ENCODE measurements at places on chromosomes 2 and 18.

DNA sequence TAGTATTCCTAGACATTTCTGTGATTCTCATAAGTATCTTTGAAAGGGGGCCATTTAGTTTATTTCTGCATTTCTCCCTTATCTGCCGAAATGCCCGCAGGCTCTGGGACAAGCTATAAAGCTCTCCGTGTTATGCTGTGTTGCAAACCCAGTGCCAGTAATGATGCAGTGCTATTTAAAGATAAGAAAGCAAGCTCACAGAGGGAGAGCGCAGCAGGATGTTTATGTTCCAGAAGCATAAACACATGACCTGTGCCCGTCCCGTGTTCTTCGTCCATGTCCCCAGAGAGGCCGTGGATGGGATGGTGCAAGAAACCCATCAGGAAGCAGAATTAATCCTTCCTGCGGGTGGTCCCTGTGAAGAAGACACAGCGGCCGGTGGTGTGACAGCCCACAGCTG lies 99.4 kb downstream of the NEDD4L start:
- DNase-seq = no peak

- DNase-seq = no peak
Observed at GRCh38 chr2:214450118-214450894, 39.5 kb downstream of the VWC2L start.

GRCh38 chr18:49572611-49573345 lies 10.9 kb downstream of the LIPG start:
- no peak for DNase-seq

DNA sequence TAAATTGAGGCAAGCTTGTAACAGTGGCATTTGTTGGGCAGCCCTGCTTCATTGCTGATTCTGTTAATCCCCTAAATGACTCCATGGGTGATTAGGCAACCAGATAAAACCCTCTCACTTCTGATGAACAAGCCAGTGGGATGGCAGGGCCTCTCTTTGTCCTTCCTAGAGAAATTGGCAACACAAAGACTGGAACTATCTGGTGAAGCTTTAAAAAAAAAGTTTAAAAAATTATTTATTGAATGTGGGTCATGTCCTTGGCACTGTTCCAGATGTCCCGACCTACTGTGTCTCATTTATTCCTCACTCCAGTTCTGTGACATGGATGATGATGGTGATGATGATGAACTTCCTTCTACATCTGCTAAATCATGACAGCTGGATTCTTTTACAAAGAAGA lies 30.8 kb downstream of the NRP2 start:
- DNase-seq = no peak

- DNase-seq = no peak
Observed at GRCh38 chr2:110864731-110865130, 132.4 kb downstream of the ACOXL start.

GRCh38 chr2:231361701-231362554 lies 33.6 kb upstream of the B3GNT7 start:
- no peak for DNase-seq

DNA sequence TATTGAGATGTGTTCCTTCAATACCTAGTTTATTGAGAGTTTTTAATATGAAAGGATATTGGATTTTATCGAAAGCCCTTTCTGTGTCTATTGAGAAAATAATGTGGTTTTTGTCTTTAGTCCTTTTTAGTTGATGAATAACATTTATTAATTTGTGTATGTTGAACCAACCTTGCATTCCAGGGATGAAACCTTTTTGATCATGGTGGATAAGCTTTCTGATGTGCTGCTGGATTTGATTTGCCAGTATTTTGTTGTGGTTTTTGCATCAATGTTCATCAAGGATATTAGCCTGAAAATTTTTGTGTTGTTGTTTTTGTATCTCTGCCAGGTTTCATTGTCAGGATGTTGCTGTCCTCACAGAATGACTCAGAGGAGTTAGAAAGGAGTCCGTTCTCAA lies 1710.4 kb downstream of the SUCLG1 start:
- no peak for DNase-seq

GRCh38 chr2:160584972-160585494 lies 91.4 kb upstream of the RBMS1 start:
- DNase-seq = no peak

DNA sequence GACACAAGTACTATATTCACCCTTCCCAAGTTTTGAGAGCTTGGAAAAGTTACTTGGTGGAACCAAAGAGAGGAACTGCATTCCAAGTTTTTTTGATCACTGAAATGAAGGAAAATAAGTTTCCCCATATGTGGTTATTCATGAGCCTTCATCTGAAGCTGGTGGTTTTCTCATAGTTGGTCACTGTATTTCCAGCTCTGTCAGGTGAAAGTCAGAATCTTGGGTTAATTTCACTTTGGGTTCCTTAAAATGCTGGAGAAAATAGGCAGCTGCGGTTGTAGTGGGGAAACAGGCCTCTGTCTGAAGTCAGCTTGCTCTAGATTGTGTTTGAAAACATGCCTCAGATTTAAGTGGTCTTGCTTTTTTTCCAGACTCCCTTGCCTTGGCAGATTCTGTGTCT lies 200.5 kb downstream of the HRH4 start:
- no peak for DNase-seq

- no peak for DNase-seq
Observed at GRCh38 chr2:98704499-98705332, 26.2 kb downstream of the MGAT4A start.

GRCh38 chr2:84904717-84905174 lies 710 bp upstream of the TMSB10 start:
- peak; percentile 78 for DNase-seq

DNA sequence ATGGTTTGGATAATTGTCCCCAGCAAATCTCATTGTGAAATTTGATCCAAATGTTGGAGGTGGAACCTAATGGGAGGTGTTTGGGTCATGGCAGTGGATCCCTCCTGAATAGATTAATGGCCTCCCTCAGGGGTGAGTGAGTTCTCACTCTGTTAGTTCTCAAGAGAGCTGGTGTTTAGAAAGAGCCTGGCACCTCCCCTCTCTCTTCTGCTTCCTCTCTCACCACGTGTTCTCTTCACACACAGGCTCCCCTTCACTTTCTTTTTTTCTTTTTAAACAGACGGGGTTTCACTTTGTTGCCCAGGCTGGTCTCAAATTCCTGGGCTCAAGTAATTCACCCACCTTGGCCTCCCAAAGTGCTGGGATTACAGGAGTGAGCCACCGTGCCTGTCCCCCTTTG lies 111.6 kb upstream of the LTBP1 start:
- no peak for DNase-seq

GRCh38 chr2:70994009-70994698 lies 519 bp downstream of the TEX261 start:
- peak; percentile 67 for DNase-seq

DNA sequence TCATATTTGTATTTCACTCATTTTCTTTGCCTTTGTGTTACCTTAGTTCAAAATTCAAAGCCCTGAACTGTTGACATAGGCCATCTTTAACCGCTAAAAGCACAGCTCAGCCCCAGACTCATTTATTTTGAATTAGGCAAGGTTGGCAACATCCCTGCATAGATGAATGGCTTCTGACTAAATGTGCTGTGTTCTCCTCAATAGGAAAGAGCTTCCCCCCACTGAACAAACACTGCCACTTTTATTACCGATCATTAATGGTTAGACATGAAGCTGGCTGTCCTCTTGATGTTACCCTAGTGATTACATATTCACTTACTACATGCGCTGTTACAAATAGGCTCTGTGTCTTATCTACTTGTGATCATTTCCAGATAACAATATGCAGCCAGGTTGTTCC lies 170.7 kb downstream of the ADCYAP1 start:
- no peak for DNase-seq

- no peak for DNase-seq
Observed at GRCh38 chr18:7923105-7923504, 356.0 kb downstream of the PTPRM start.

Data from adipocyte (in vitro differentiated cells).